GOT3 (cell line): ENCODE measurements at places on chromosomes 7 and 10.

DNA sequence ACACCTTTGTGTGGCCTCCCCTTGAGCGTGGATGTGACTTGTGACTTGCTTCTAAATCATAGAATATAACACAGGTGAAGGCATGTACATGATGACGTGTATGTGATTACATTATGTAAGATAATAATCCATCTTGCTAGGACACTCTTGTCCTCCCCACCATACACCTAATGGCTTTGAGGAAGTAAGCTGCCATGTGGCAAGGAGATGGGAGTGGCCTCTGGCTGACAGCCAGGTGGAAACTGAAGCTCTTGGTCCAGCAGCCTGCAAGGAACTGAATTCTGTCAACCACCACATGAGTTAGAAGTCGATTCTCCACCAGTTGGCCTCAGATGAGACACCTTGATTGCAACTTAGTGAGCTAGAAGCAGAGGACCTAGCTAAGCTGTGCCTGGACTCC is 67.4 kb upstream of the ELN start:
- DNase-seq = no peak

- no peak for DNase-seq
These were observed 217.9 kb downstream of the ADAM12 start for GRCh38 chr10:126170371-126170770.

GRCh38 chr10:58094985-58095718 is 172.5 kb downstream of the IPMK start:
- DNase-seq = no peak

GRCh38 chr7:22482503-22482902 is 17.5 kb downstream of the STEAP1B start:
- no peak for DNase-seq

DNA sequence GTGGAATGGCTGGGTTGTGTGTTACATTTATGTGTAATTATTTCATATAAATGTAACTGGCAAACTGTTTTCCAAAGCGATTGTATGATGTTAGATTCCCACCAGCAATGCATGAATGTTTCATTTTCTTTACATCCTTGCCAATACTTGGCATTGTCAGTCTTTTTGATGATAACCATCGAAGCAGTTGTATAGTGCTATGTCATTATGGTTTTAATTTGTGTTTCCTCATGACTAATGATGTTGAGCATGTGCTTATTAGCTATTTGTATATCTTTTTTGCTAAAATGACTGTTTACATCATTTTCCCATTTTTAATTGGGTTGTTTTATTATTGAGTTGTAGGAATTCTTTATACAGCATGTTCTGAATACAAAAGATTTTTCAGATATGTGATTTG is 22.3 kb downstream of the AHCYL2 start:
- DNase-seq = no peak

DNA sequence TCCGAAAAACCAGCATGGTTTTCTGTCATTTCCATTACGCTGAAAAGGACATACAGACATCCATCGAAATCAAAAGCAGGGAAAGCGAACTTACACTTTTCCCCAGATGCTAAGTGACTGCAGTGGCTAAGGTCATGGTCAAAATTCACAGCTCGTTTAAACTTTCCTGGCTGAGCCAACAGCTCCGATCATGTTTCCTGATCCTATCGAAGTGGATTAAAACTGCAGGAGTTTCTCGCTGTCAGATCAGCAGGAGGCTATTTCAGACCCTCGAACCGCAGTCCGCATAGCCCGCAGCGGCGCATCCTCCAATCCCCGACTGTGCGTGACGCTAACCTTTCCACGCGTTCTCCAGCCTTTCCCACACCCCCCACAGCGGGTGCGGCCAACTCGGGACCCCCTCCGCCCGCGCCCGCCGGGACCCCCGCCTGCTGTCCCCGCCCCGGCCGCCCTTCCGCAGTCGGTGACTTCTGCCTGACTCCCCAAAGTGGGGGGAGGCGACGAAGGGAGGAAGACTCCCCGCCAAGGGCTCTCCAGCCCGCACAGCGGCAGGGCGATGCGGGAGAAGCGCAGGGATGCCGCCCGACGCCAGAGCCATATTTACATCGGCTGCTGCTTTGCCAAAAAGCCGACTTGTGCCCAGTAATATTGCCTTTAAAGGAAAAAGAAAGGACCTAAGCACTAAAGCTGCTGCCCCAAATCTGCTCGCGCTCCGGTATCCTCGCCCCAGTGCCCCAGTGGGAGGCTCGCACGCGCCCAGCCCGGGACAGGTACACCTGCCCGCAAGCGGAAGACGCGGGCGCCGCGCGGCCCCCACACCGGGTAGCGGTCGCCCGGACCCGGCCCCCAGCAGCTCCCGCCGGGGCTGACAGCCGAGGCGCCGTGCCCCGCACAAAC is 1.2 kb downstream of the PIP4K2A start:
- no peak for DNase-seq

- DNase-seq = no peak
These were observed 64.7 kb upstream of the ATRNL1 start for GRCh38 chr10:115028419-115028818.

DNA sequence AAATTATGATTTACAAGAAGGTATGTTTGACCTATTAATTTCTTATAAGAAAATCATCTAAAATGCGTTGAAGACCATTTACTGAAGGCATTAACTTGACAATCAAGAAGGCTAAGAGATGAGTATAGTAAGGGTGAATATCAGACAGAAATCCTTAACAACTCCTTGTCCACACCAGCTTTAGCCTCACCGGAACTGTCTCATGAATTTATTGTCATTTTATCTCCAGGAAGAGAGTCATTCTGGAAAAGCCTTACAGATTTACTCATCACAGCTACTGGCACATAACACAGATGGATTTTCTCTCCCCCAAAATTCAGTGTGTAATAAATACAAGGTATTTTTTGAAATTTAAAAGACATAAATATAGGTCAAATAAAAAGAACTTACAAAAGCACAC is 129.4 kb upstream of the LSM8 start:
- DNase-seq = no peak

- no peak for DNase-seq
These were observed 4.7 kb upstream of the NRF1 start for GRCh38 chr7:129606803-129607202.

DNA sequence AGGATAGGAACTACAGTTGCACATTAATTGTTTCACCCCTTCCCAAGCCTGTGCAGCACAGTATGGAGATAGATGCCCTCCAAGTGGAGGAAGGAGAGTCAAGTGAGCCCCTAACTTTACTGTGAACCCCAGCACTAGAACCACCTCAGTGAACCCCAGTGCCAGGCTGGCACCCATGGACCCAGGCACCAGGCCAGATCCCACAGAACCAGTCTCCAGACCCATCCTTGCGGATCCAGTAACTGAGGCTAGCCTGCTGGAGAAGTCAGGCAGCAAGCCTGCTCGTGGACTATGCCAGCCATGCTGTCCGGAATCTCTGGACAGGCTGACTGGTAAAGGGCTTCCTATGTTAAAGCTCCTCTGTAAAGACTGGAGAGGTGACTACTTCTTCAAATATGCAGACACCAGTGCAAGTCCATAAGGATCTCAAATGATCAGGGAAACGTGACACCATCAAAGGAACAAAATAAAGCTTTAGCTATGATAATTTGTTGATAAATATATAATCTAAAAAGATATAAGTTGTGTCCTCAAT is 27.7 kb downstream of the SHOC2 start:
- DNase-seq = no peak

GRCh38 chr7:728602-729001 is 1.5 kb upstream of the PRKAR1B start:
- no peak for DNase-seq

DNA sequence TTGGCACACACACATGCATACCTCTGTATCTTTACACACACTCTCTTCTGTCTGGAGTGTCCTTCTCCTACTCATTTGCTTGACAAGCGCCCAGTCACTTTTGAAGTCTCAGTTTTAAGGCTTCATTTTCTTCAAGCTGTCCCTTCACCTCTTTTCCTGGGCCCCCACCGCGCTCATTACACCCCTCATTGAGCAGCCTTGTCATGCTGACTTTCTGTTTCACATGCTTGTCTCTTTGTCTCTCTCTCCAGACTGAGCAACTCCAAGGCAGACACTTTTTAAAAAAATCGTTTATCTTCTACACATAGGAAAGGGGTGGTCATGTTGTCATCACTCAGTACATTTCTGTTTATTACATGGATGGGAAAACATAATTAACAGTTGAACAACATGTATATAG is 225.2 kb upstream of the FZD1 start:
- no peak for DNase-seq

DNA sequence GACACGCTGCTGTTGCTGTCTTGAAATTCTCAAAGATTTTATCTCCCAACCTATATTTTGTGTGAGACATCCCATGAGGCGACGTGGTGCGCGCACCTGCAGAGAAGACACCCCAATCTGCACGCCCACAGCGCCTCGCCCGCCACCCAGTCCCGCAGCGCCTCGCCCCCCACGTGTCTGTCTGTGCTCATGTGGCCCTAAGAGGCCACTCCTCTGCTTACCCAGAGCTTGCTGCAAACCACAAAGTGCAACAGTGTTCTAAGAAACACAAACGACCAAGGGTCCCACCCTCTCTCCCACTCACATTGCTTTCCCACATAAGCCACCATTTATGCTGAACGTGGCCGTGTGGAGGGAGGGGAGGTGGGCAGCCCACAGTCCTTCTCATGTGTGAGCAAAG is 287.2 kb downstream of the PTPRN2 start:
- DNase-seq = no peak

- no peak for DNase-seq
These were observed 243.8 kb downstream of the DYNC1I1 start for GRCh38 chr7:96016056-96016586.

DNA sequence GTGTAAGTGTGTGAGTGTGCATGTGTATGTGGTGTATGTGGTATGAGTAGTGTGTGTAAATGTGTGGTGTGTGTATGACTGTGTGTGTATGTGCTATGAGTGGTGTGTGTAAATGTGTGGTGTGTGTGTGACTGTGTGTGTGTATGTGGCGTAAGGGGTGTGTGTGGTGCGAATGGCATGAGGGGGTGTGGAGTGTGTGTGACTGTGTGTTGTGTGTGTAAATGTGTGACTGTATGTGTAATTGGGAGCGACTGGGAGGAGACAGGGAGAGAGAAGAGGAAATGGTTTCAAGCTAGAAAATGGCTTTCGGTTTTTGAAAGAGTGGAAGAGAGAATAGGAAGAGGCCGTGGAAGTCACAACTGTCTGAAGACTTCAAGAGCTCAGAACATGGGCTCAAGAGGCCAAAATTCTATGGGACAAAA is 23.6 kb upstream of the GATAD1 start:
- no peak for DNase-seq

DNA sequence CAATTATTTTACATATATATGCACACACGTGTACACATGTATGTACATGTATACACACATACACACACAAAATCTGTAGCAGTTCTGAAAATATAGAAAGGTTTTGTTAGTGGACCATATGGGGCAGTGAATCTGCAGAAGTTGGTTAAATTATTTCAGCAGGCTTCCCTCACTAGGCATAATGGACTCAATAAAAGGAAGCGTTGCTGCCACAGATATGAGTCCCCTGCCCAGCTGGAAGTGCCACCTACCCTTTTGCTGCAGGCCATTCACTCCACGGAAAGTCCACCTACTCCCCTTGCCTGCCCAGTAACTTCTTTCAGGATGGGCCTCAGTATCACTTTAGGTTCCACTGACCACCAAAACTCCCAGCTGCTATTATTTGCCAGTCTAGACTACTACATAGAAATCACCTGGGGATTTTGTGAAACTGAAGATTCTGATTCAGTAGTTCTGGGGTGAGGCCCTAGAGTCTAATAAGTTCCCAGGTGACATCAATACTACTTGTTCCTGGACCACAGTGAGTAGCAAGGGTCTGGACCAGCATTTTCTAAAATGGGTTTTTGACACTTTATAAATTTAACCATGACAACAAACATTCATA is 29.3 kb upstream of the CROT start:
- DNase-seq = no peak

GRCh38 chr10:124281666-124282065 is 137.1 kb downstream of the OAT start:
- no peak for DNase-seq

DNA sequence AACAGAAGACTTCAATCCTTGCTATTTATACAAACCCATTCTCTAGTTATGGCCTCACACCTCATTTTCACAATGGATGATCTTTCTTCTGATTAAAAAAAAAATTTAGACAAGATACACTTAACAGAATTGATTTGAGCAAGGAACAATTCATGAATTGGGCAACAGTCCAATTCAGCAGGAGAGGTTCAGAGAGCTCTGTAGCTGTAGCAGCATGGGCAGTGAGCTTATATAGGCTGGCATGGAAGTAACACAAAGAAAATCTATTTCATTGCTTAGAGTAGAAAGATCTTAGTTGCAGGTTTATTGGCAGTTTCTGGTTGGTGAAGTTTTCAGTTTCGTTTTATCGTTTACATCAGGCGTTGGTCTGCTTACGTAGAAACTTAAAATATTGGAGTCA is 23.0 kb upstream of the LRGUK start:
- DNase-seq = no peak

- no peak for DNase-seq
These were observed 17.3 kb downstream of the SLC25A13 start for GRCh38 chr7:96304573-96304972.

DNA sequence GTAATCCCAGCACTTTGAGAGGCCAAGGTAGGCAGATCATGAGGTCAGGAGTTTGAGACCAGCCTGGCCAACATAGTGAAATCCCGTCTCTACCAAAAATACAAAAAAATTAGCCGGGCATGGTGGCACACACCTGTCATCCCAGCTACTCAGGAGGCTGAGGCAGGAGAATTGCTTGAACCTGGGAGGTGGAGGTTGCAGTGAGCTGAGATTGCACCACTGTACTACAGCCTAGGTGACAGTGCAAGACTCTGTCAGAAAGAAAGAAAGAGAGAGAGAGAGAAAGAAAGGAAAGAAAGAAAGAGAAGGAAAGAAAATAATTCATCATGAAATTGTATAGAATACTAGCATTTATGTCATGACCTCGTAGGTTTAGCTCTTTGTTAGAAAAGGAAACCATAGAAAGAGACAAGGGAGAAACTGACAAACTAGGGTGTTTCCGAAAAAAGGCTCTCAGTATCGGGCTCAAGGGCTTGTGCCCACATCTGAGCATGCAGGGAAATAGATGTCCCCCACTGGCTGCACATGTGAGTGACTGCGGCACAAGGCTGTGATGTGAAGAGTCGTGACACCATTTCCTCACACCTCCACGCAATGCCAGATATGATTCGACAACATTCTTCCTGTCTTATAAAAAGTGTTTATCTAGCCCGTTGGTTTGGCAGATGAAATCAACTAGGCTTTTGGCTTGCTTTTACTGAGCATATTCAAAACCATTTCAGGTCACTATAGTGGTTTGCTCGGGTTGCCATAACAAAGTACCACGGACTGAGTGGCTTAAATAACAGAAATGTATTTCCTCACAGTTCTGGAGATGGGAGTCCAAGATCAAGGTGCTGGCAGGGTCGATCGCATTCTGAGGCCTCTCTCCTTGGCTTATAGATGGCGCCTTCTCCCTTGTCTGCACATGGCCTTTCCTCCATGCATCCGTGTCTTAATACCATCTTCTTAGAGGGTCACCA is 2.0 kb downstream of the SRGN start:
- DNase-seq = no peak

DNA sequence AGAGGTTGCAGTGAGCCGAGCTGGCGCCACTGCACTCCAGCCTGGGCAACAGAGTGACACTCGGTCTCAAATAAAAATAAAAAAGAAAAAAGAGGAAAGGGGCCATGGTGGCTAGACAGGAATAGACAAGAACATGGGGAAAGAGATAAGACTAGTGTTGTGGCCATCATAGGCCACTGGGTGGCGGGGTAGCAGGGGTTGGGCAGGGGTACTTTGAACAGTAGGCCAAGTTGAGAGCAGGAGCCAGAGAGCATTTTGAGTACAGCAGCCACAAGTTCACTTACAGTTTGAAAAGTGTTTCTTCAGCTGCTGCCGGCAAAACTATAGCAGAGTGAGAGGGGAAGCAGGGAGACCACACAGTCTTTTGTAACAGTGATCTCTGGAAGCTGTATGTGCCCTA is 656.0 kb downstream of the CNTNAP2 start:
- no peak for DNase-seq
